ENCODE measurements at places on chromosomes 1 and 21. TPM values are rescaled to one million over a fixed set of nuclear protein-coding genes. Genes with fewer than 3 reads are reported as not detected.

Gene NBPF20
- total RNA-seq: 0.25 TPM

Gene BGLAP
- total RNA-seq: 0.08 TPM

Gene KCNE1
- total RNA-seq: not detected

Gene GSTM5
- not detected for total RNA-seq

Gene CD1D
- total RNA-seq: 0.64 TPM

Gene LRRC38
- total RNA-seq: not detected
